ENCODE measurements at places on chromosomes 7 and 10.

DNA sequence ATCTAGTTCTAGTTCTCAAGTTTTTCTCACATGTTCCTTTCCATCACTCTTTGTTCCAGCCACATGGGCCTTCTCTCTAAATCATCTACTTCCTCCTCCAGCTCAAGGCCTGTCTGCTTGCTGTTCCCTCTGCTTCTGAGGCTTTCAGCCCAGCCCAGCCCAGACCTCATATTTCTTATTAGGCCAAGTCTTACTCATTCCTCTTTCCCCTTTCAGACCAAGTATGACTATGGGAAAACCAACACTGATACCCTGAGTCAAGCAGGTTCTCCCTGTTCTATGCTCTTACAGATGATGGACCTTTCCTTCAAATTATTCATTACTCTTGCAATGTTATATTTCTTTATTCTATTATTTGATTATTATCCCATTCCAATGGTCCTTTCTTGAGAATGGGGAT, 80.3 kb upstream of the SEM1 start:
- DNase-seq, result no peak

DNA sequence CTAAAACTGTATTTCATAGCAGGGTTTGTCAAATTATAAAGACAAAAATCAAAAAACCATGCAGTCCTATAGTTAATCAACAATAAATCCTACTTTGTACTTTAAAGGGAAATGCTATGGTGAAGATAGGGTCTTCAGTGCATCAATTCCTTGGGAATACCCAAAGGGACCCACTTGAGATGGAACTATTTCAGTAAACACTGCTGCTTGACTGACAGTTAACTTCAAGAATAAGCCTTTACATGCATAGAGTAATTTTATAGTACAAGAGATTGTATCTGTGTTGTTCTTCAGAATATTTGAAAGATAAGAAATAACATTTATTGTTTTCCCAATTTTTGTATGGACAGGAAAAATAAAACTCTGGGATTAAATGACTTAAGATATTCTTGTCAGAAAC, 1179.6 kb downstream of the CNTNAP2 start:
- DNase-seq, result no peak

DNA sequence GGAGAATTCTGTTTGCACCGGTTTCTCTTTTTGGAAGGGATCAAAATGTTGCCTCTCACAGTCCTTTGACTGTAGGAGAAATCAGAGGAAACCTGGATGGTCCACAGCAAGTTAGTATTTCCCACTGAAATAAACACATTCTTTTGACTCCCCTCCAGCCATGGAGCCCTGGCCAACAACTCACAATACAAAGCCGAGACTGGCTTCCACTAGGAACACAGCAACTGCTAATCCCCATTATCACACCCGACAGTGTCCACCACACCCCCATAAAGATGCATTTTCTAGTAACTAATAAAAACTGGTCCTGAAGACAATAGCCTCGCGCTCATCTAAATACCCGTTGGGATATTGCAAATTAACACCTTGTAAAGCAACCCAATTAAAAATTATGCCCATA, 798 bp upstream of the MACROH2A2 start:
- DNase-seq, result no peak

DNA sequence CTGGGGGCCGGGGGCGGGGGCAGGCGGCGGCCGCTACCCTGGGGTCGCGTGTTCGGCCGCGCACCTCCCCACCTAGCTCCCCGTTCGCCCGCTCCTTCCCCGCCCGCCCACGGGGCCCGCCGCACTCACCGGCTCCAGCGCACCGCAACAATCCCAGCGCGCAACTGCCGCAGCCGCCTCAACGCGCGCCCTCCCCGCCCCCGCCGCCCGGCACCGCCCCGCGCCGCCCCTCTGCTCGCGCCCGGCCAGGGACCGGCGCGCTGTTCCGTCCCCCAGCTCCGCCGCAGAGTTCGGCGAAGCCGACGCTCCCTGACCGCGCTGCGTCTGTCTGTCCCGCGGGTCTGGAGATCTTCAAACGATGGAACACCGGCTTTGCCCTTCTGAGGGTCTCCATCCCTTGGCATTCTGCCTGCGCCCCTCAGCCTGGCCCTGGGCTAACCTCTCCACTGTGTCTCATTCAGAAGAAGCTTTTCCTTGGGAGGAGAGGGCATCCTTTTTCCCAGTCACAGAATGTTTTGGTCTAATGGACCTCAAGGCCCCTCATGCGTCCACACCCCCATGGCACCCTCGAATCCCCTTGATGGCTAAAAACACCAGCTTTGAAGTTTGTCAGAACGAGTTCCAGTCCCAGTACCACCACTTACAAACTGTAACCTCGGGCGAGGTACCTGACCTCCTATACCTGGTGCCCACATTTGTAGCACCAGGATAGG, at the start of gene NT5C2:
Gene NT5C2, minus strand, starts transcription at position 166 of the 713 bp plus-strand sequence. CDS start 18,314 bp downstream, outside the sequence.
- DNase-seq, result peak; percentile 84

GRCh38 chr10:84008878-84009277, 130.4 kb upstream of the GHITM start:
- no peak for DNase-seq

DNA sequence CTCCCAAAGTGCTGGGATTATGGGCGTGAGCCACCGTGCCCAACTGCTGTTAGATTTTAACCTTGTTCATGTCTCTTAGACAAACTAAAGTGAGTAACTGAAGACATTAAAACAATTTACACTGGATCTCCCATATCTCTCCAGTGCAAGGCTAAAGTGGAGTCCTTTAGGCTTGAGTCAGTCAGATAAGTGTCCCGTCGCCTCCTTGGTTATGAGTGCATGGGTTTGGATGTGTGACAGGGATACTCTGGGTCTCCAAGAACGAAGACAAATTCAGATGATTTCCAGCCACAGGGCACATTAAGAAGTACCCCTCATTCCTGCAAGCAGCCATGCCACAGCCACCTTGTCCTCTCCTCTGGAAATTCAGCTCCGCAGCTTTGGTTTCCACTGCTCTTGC, 66.1 kb upstream of the PDZD8 start:
- DNase-seq, result no peak

DNA sequence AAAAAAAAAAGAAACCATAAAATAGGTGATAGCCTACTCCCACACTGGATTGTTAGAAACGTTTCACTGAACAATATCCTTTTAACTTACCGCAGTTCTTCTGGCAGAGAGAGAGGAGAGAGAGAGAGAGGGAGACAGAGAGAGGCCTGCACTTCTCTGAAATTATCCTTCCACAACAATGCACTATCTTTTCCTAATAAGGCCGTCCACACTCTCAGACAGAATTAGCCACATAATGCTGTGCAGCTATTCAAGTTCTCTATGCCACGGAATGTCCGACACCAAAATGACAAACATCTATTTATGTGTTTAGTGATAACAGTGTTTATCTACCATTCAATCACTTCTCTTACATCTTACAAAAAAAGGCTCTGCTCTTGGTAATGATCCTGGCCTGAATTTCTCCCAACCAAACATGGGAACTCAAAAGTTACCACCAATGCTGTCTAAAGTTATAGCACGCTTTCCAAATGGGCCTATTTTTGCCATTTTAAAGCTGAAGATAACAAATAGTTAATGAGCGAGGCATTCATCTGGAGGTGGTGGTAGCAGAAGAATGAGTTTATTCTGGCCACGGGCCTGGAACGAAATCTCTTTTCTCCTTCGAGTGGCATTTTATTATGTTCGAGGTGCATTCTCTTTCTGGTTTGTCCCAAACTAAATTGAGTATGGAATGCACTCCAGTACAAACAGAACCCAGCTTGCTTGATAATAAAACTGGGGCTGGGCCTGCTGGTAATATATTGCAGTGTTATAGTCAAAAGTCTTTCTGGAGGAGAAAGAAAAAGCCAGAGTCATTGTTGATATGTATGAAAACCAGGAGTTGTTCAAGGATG, 160.2 kb upstream of the SVIL start:
- no peak for DNase-seq

- peak; percentile 48 for DNase-seq
These were observed 28.5 kb upstream of the DPYSL4 start for GRCh38 chr10:132158122-132158741.

GRCh38 chr7:22275661-22276060, 81.3 kb downstream of the RAPGEF5 start:
- DNase-seq, result no peak

Measured in stimulated activated CD4-positive, alpha-beta T cell treated with anti-CD3 and anti-CD28 coated beads, Interleukin-4, amount 100 ng/mL, for 4 hours (primary cell).